Fibroblast of upper back skin (primary cell): ENCODE measurements at places on chromosomes 7 and 10.

- peak; percentile 81 for DNase-seq
These were observed 75.1 kb downstream of the MAD1L1 start for GRCh38 chr7:2157473-2158279.

GRCh38 chr10:50992972-50993766, 81.1 kb upstream of the PRKG1 start:
- DNase-seq, result peak; percentile 87

DNA sequence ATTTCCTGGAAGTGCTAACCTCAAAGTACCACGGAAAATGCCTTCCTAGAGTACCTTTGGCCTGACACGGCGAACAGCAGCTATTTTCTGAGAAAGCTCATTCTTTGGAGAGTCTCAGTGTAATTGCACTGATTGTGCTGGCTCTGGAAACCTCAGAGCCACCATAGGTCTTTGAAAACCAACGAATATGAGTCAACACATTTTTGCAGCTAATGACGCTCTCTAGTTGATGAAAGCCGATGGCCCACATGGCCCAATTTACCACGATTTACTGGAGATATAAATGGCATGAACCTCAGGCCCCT, 187.1 kb downstream of the ADARB2 start:
- DNase-seq, result no peak

GRCh38 chr7:2722591-2722990, 34.6 kb downstream of the AMZ1 start:
- no peak for DNase-seq
